A673 (cell line): ENCODE measurements at places on chromosomes 1 and 21. TPM values are rescaled to one million over a fixed set of nuclear protein-coding genes. Genes with fewer than 3 reads are reported as not detected.

Gene SLAMF8
- total RNA-seq = not detected in 2 replicates

Gene ANKRD34A
- 1.6 and 2.2 TPM in 2 replicates for total RNA-seq

Gene CENPF
- total RNA-seq = 273 and 281 TPM in 2 replicates

Gene SPRR2F
- not detected in 2 replicates for total RNA-seq

Gene GBP6
- not detected in 2 replicates for total RNA-seq

Gene GJB3
- total RNA-seq = not detected in 2 replicates

Gene USH2A
- not detected in 2 replicates for total RNA-seq

Gene GPR37L1
- not detected in 2 replicates for total RNA-seq
